ENCODE measurements at places on chromosomes 11 and 22. TPM values are rescaled to one million over a fixed set of nuclear protein-coding genes. Genes with fewer than 3 reads are reported as not detected.

Gene APLNR
- 5.7 TPM for total RNA-seq

Gene USP35
- total RNA-seq: 3.9 TPM

Gene SLC5A12
- 0.13 TPM for total RNA-seq

Gene MMP13
- not detected for total RNA-seq

Gene ANKK1
- 0.28 TPM for total RNA-seq

Gene PIK3IP1
- total RNA-seq: 22.8 TPM

Gene SYT12
- total RNA-seq: not detected

Gene OR2AT4
- not detected for total RNA-seq

Gene ADM2
- total RNA-seq: 3.9 TPM

Gene ALDH3B1
- total RNA-seq: 18.9 TPM

Gene ANO3
- 0.31 TPM for total RNA-seq

Gene CHADL
- total RNA-seq: 1.1 TPM

Gene LDLRAD3
- total RNA-seq: 1.0 TPM

Gene SCO2
- total RNA-seq: not detected

Gene POTEH
- total RNA-seq: not detected

Gene OR6T1
- total RNA-seq: not detected

Gene PANX2
- total RNA-seq: not detected

Gene OSBP
- total RNA-seq: 55.0 TPM

Gene CARD18
- not detected for total RNA-seq

Gene OR51I1
- not detected for total RNA-seq

Gene FOLR2
- 13.8 TPM for total RNA-seq

Gene OPCML
- total RNA-seq: 0.47 TPM

Gene OR8A1
- not detected for total RNA-seq

Gene NAALADL1
- 6.9 TPM for total RNA-seq

Gene ART5
- not detected for total RNA-seq

Gene XRCC6
- 193 TPM for total RNA-seq

Gene APOBEC3B
- 49.5 TPM for total RNA-seq

Gene SLC25A17
- total RNA-seq: 12.1 TPM

Gene NCAM1
- 97.0 TPM for total RNA-seq

Gene MPZL2
- total RNA-seq: 72.4 TPM

Gene CD82
- 43.2 TPM for total RNA-seq

Gene PNPLA3
- 0.16 TPM for total RNA-seq

Gene BEST1
- total RNA-seq: 1.8 TPM

Gene RPS6KA4
- 36.5 TPM for total RNA-seq

Gene C11orf97
- total RNA-seq: not detected

Gene SLC5A4
- total RNA-seq: 0.13 TPM

Gene IGLL5
- 32.8 TPM for total RNA-seq

Gene ZMAT5
- 16.1 TPM for total RNA-seq

Gene BRSK2
- 4.3 TPM for total RNA-seq

Measured in mucosa of descending colon (tissue), 3 donors.